Panc1 (cell line): ENCODE measurements at places on chromosomes 1 and 21. TPM values are rescaled to one million over a fixed set of nuclear protein-coding genes. Genes with fewer than 3 reads are reported as not detected.
A peak's percentile ranks its signal among the peaks of the same experiment; 100 is the strongest.

- no peaks in the 10 kb centered on the region; the same call in 1 of the 2 replicates for H3K36me3 ChIP-seq
- no peaks in the 10 kb centered on the region for H3K27me3 ChIP-seq
- H3K4me1 ChIP-seq, result peaks cover 28% of the 10 kb centered on the region
- H3K27ac ChIP-seq, result peak within 1 kb of the TSS; percentile 72
- no peak for DNase-seq
- no peak within 1 kb of the TSS for H3K4me3 ChIP-seq
Measured at GRCh38 chr1:228149406-228150119, at the start of gene GJC2. Gene GJC2, plus strand, starts transcription at chr1:228149930. Its CDS starts 7,829 bp downstream, at chr1:228157759.

DNA sequence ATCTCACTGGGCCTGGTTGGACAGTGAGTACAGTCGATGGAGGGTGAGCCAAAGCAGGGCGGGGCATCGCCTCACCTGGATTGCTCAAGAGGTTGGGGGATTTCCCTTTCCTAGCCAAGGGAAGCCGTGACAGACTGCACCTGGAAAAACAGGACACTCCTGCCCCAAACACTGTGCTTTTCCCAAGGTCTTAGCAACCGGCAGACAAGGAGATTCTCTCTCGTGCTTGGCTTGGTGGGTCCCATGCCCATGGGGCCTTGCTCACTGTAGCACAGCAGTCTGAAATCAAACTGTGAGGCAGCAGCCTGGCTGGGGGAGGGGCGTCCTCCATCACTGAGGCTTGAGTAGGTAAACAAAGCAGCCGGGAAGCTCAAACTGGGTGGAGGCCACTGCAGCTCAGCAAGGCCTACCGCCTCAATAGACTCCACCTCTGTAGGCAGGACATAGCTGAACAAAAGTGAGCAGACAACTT is 11.3 kb downstream of the C1orf105 start:
- H3K4me1 ChIP-seq, result peaks cover 4% of the 10 kb centered on the region; the same call in 1 of the 2 replicates
- DNase-seq, result no peak
- no peaks in the 10 kb centered on the region for H3K27me3 ChIP-seq
- H3K4me3 ChIP-seq, result no peak overlapping the region

Gene AMY2B
- total RNA-seq, result 1.1 TPM

DNA sequence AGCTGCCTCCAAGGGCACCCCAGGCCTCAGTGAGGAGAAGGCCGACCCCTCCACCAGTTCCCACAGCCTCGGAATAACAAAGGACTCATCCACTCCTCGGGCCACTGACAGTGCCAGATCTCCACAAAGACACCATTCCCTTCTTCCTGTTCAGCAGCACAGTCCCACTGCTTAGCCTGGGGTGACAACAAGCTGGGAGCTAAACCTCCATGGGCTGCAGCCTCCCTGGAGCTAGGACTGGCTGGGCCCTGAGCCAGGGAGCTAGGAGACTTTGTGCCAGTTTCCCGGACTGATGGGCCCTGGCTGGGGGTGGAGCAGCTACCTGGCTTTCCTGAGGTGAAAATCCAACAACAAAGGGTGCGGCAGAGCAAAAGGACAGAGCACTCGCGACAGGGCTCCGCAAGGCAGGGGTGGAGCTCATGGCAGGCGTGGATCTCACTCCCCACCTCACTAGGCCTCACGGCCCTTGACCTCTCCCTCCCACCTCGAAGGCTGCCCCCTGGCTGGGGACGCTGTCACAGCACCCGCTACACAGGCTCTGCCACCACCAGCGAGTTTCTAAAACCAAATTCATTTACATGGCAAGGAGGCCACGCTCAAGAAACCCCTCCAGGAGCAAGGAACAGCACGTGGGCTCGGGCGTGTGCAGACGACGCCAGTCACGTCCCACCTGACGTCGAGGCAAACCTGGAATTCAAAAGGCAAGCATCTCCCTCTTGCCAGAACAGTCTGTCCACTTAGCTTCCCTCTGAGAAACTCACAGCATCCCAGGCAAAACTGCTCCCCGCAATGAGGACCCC is 13.8 kb downstream of the SLC35E2B start:
- H3K4me3 ChIP-seq, result no peak overlapping the region
- no peak overlapping the region for H3K27ac ChIP-seq
- H3K27me3 ChIP-seq, result no peaks in the 10 kb centered on the region
- DNase-seq, result peak; percentile 12

Gene UAP1
- total RNA-seq, result 97.7 TPM

DNA sequence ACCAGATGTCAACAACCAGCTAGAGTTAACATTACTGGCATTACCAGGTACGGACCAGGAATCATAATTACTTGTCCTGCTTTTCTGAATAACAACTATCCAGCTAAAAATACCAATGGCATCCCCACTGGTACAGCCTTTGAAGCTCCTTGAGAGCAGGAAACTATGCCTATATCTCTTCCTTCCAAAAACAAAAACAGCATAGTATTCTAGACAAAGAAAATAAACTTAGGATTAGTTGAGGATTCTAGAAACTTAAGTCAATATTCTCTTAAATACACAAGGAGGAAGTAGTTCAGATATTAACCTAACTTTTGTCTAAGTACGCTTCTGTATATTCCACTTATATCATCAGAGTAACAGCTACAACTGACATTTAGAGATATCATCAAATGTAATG is 3.0 kb downstream of the FUBP1 start:
- H3K36me3 ChIP-seq, result peaks cover 18% of the 10 kb centered on the region
- no peak for DNase-seq
- H3K4me3 ChIP-seq, result peak overlapping the region; percentile 96
- no peak overlapping the region for H3K27ac ChIP-seq
- H3K27me3 ChIP-seq, result no peaks in the 10 kb centered on the region
- peaks cover 14% of the 10 kb centered on the region for H3K4me1 ChIP-seq

DNA sequence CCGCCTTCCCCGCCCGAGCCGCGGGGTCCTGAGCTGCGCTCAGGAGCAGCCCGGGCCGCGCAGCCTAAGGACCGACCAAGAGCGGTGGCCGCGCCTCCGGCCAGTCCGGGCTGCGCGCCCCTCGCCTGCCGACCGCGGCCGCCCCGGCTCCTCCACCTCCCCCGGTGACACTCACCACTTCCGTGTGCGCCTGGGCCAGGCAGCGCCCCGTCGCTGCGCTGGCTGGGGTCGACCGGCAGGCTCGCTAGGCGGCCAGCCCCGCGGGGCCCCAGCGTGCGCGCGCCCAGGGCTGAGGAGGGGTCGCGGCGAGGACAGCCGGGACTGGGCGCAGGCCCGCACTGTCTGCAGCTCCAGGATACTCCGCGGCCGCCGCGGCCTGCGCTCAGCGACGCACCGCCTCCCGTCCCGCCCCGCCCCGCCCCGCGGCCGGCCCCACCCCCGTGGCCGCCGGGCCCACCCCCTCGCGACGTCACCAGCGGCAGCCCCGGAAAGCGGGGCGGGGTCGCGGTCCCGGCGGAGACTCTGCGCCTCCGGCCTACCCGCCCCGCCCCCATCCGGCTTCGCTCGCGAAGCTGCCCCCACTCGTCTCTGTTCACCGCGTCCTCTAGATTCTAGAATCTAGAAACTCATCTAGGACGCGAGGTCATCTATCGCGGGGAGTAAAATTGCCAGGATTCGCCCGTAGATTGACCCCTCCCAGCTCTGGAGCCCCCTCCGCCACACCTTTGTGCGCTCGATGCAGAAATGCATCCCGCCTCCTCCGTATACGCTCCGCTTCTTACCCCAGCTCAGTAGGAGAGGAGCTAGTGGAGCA is at the start of gene JAK1:
Gene JAK1 (minus strand): TSS at position 392 of the 814 bp plus-strand sequence. CDS start 80,285 bp downstream, outside the sequence.
- H3K4me3 ChIP-seq, result peak within 1 kb of the TSS; percentile 94
- H3K4me1 ChIP-seq, result peaks cover 36% of the 10 kb centered on the region
- H3K27me3 ChIP-seq, result no peaks in the 10 kb centered on the region
- DNase-seq, result no peak
- peak within 1 kb of the TSS; percentile 86 for H3K27ac ChIP-seq

Gene DCAF8
- total RNA-seq, result 127 TPM

DNA sequence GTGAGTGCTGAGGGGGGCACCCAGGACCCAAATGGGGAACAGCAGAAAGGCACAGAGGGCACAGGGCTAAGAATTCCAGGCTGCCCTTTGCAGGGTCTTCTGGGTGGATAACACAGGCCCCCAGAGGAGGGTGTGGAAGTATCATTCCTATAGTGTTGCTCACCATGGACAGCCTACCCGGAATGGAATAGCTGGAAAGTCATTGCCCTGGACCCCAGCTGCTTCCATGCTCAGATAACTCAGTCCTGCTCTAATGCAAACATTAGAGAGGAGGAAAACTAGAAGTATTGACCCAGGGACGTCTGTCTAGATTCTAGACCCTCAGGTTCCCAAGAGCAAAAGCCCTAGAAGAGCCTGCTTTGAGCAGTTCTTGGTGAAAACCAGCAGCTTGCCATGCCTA is 24.7 kb downstream of the SLC6A17 start:
- DNase-seq, result no peak
- H3K36me3 ChIP-seq, result no peaks in the 10 kb centered on the region
- H3K4me1 ChIP-seq, result no peaks in the 10 kb centered on the region

- no peaks in the 10 kb centered on the region for H3K27me3 ChIP-seq
- H3K36me3 ChIP-seq, result no peaks in the 10 kb centered on the region
- no peak for DNase-seq
Measured at GRCh38 chr1:222457084-222457483, 90.8 kb downstream of the HHIPL2 start.

- H3K4me1 ChIP-seq, result no peaks in the 10 kb centered on the region
- H3K36me3 ChIP-seq, result peaks cover 5% of the 10 kb centered on the region; the same call in 1 of the 2 replicates
- H3K27ac ChIP-seq, result no peak overlapping the region
- DNase-seq, result no peak
- H3K27me3 ChIP-seq, result no peaks in the 10 kb centered on the region
- no peak overlapping the region for H3K4me3 ChIP-seq
Measured at GRCh38 chr21:37128076-37128475, 55.0 kb downstream of the TTC3 start.

DNA sequence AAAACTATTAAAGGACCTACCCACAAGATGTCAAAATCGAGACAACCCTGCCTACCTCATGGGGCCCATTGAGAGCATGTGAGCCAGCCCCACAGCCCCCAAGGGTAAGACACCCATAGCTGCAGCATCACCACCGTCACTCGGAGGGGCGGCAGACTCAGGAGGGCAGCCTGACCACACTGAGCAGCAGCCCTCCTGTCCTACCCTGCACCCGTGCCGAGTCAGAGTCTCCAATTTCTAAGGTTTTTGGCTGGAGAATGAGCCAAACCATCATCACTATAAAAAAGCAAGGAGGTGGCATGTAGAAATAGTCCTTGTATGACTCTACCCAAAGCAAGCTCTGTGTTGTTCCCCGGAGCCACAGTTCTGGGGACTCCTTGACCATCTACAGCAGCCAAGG is 94.7 kb downstream of the SSBP3 start:
- no peaks in the 10 kb centered on the region for H3K4me1 ChIP-seq
- no peak for DNase-seq
- H3K27ac ChIP-seq, result no peak overlapping the region
- H3K36me3 ChIP-seq, result no peaks in the 10 kb centered on the region
- H3K4me3 ChIP-seq, result no peak overlapping the region
- H3K27me3 ChIP-seq, result no peaks in the 10 kb centered on the region

Gene CHIT1
- total RNA-seq, result not detected

DNA sequence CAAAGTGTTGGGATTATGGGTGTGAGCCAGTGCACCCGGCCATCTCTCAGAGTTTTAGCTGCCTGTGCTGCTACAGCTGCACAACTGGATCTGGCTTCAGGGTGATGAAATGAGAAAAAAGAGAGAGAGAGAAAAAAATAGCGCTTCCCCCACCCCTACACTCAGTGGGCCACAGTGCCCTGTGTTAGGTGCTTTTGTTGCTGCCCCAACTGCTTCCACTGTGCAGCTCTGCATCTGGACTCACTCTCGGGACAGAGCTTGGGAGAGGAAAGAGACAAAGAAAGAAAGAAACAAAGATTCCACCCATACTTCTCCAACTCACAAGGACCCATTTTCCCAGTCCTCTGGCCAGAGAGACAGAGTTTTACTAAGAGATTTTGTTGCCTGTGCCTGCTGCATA is 50.4 kb downstream of the INAVA start:
- no peaks in the 10 kb centered on the region for H3K36me3 ChIP-seq
- H3K4me3 ChIP-seq, result no peak overlapping the region
- no peaks in the 10 kb centered on the region for H3K27me3 ChIP-seq
- no peak for DNase-seq
- H3K27ac ChIP-seq, result no peak overlapping the region

Gene GPR37L1
- 0.44 TPM for total RNA-seq
